Spinal cord (tissue), 10 donors: ENCODE measurements at places on chromosomes 1 and 21. TPM values are rescaled to one million over a fixed set of nuclear protein-coding genes. Genes with fewer than 3 reads are reported as not detected.

DNA sequence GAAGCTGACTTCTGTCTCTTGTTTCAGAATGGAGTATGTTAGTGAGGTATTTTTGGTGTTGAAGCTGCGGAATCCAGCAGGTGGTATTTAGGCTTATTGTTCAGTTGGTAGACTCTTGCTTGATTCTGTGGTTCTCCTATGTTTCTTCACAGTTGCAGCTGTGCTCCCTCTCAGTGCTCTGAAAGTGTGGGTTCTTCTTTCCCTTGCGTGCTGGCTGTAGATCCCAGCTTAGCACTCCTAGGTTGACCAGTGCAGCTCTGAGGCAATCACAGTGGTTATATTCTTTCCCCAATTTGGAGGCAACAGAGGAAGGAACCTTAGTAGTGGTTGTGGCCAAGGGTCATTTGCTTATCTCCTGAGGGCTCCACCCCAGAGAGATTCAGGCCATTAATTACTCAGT lies 269.2 kb upstream of the NRIP1 start:
- no peak for DNase-seq

DNA sequence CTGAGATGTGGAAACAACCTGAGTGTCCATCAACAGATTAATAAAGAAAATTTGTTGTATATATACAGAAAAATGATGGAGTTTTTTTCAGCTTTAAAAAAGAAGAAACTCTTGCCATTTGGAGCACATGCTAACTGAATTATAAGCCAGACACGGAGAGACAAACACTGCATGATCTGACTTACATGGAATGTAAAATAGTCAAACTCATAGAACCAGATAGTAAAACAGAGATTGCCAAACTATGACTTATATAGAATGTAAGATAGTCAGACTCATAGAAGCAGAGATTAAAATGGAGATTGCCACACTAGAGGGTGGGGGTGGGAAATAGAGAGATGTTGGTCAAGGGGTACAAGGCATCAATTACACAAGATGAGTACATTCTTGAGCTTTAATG lies 1786.6 kb downstream of the PLA2G4A start:
- DNase-seq, result no peak

SH2D2A gene
- polyA plus RNA-seq, result 0.53 TPM

DNA sequence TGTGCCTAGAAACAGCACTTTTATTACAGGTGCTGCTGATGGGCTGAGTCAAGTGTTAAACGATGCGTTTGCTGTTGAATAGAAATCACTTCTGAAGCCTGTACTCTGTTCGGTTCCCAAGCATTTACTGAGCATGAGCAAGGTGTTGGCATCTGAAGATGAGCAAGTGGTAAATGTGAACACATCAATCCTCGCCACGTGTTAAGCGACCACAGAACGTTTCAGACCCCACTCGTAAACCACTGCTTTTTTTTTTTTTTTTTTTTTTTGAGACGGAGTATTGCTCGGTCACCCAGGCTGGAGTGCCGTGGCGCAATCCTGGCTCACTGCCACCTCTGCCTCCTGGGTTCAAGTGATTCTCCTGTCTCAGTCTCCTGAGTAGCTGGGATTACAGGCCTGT lies 241.2 kb downstream of the SETD4 start:
- no peak for DNase-seq

DNA sequence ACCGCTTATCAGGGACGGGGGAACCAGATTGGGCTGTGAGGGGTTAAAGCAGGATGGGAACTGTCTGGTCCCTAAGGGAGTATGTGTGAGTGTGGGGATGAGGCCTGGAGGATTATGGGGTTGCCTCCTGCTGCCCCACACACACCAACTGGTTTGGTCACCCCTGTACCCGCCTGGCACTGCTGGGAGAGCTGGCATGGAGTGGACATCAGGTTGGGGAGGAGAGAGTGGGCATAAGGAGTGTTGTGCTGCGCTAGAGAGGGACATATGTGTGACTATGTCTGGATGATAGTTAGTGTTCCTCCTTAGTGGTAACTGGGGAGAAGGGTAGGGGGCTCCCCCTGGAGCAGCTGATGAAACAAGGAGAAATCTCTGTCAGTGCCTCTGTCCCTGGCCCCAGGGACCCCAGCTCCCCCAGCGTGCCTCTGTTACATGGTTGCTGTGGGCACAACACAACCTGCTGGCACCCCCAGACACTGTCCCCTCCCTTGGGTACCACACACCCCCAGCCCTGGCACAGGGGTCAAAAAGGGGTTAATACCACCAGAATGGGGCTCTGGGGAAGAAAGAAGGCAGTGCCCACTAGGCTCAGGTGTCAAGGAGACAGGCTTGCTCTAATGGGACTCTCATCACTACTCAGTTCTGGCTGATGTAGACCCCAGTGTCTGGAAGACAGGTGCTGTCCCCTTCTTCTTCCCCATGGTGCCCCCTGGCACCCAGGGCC lies 1.9 kb downstream of the ZBTB7B start:
- no peak for DNase-seq

ACTL8 gene
- 0.23 TPM for polyA plus RNA-seq

DNA sequence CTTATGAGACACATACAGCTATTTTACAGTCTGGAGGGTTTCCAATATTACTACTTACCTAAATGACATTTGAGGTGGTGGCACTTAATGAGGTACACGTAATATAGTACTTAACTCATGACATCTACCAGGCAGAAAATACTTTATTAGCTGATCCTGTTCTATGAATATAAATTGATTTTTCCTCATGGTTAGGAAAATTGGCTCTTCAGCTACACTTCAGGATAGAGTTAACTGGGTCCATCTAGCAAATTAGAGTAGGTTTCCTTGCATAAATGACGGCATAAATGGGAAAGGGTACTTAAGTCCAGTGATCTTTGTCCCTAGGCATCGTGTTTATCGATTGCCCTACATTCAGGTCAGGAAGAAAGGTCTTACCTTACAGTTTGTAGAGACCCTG lies 988.8 kb upstream of the TMPRSS15 start:
- DNase-seq, result no peak

DNA sequence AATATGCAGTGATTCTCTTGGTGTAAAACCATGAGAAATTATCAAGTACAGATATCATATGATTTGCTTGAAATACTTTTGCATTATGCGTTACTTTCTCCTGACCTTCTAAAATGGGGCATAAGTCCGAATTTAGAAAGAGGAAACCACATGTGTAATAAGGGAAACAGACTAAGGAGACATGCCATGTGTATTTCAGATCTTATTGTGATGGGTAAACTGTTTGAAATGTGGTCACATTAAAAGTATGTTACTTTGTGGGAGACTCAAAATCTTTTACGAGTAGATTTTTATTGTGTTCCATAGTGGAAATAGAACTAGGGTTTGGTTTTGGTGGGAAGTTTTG lies 173.0 kb downstream of the NFIA start:
- no peak for DNase-seq

GRCh38 chr1:3072391-3073185 lies 3.6 kb downstream of the PRDM16 start:
- DNase-seq, result peak; percentile 62

SPATC1L gene
- polyA plus RNA-seq, result 16.2 TPM

OR14K1 gene
- polyA plus RNA-seq, result not detected

DNA sequence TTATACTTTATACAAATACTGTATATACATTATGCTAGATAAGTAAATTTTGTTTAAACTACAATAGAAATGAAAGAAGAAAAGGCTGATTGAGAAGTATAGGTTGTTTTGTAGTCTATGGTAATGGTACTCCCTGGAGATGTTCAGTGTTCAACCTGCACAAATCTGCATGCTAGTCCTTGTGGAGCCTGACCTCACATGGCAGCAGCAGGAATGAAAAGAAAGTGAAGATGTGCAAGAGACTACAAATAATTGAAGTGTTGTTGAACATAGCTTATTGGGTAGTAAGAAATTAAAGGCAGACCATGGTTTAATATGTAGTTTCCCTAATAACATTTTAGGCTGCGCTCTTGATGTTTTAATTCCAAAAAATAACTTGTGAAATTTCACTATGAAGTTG lies 201.2 kb downstream of the TGFB2 start:
- no peak for DNase-seq

DNA sequence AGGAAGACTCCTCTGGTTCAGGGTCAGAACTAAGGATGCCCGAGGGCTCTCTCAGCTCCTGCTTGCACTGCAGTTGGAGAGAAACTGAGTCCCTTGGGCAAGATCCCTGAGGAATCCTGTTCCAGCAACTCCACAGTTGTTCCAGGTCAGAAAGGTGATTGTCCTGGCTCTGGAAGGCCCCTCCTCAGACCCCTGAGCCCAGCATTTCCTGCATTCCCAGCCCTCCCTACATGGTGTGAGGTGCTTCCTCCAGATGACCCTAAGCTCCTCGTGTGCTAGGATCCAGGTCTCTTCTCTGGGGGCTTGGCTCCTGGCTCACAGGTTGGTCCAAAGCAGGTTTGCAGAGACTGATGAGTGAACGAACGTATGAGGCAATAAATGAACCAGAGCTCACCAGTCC lies 11.5 kb downstream of the LDLRAD1 start:
- DNase-seq, result no peak

DNA sequence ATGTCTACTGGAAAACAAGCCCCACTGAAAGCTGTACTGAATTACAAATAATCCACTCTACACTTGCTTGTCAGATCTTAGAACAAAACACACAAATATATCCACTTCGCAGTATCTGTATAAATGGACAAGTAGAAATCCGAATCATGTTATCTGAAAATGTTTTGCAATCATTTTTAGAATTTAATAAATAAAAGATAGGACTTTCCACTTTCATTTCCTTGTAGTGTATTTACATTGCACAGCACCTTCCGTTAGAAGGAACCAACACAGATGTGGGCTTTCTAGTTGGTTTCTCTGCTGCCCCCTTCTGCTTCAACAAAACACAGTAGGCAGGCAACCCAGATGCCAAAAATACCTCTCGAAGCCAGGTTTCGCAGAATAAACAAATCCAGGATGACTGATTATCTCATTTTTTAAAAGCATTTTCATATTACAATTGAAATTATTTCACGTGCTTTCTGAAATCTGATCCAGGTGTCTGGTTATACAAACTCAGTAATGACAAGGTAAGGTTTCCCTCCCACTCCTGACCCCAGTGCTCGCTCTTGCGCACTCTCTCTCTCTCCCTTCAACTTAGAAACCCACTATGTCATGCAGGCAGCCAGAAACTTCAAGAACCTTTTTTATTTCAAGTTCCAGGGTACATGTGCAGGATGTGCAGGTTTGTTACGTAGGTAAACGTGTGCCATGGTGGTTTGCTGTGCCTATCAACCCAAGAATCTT lies 389.9 kb downstream of the SMYD3 start:
- peak; percentile 27 for DNase-seq

DNA sequence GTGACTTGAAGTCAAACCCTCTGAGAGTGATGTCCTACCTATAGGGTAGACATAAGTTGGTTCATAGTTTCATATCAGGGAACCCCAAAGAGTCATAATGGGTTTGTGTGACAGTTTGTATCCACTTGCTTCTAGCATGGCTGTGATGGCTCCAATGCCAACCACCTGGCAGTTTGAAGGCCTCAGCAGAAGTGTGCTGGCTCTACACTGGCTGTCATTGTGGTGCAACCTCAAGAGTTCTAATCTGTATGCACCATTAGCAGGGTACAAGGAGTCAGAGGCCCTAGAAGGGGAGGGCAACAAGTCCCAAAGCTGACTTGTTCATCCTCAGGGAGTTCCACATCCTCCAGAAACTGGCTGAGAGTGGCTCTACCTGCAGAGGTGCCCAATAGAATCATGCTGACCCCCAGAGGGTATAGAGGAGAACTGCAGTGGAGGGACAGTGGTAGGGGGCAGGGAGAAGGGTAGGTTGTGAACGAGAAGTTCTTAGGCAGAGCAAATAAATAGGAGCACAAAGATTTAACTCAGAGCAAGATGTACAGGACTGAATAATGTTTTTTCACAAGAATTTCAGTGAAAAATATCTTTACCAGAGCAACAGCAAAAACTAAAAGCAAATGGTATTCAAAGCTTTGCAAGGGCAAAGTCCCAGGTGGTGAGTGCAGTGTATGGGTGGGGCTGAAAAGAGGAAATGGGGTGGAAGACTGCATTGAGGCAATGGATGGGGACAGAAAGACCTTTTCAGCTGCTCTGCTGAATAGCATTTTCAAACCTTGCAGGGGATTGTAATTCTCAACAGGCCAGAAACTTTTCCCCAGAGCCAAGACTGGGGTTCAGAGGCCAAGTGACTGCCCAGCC lies 3.2 kb downstream of the FCRL2 start:
- no peak for DNase-seq

GRCh38 chr1:23369335-23370013 lies at the start of gene ZNF436:
Gene ZNF436 (minus strand): TSS chr1:23369836. CDS start chr1:23368005, 1,831 bp downstream.
- DNase-seq, result peak; percentile 78

- no peak for DNase-seq
These were observed 39.7 kb downstream of the UBE2U start for GRCh38 chr1:64242895-64243756.

GRCh38 chr1:59007820-59008598 lies 224.2 kb upstream of the JUN start:
- DNase-seq, result peak; percentile 72

DIO1 gene
- 0.57 TPM for polyA plus RNA-seq

DNA sequence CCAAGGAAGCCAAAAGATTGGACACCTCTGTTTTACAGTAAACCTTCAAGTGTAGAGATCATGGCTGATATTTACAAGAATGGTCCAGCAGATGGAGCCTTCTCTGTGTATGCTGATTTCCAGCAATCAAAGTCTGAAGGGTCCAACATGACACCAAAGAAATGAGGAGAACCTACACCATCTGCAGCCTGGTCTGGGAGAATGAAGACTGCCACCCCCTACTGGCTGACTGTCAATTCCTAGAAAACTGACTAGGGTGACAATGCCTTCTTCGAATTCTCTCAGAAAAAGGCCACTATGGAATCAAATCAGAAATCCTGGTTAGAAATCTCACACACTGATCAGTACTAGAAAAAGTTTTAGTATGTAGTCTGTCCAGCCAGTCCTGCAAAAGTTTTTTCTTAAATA lies 83.3 kb downstream of the CDC42BPA start:
- no peak for DNase-seq

GRCh38 chr1:153231363-153231762 lies 14.0 kb downstream of the PRR9 start:
- DNase-seq, result no peak

ETV3L gene
- polyA plus RNA-seq, result 0.17 TPM

- DNase-seq, result no peak
These were observed 1.3 kb upstream of the HMGN2 start for GRCh38 chr1:26470878-26471497.

- DNase-seq, result no peak
These were observed 291.3 kb downstream of the RRAGC start for GRCh38 chr1:38568061-38568857.

DNA sequence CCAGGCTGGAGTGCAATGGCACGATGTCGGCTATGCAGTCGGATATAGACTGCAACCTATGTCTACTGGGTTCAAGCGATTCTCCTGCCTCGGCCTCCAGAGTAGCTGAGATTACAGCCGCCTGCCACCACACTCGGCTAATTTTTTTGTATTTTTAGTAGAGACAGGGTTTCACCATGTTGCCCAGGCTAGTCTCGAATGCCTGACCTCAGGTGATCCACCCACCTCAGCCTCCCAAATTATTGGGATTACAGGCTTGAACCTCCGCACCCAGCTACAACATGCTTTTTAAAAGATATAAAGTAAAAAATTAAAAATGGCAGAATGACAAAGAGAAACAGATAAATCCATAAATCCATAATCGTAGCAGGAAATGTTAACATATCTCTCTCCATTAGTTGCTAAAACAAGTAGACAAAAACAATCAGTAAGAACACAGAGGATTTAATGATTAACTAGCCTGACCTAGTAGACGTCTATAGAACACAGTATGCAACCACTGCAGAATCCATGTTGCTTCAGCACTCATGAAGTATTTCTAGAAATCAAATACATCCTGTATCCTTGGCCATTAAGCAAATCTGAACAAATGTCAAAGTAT lies 59.9 kb upstream of the SPOCD1 start:
- DNase-seq, result no peak

- no peak for DNase-seq
These were observed 7.1 kb downstream of the HPCA start for GRCh38 chr1:32893198-32894018.
